ENCODE measurements at places on chromosomes 11 and 22.

- no peak for DNase-seq
Measured at GRCh38 chr11:12223771-12224536, 113.6 kb downstream of the MICAL2 start.

DNA sequence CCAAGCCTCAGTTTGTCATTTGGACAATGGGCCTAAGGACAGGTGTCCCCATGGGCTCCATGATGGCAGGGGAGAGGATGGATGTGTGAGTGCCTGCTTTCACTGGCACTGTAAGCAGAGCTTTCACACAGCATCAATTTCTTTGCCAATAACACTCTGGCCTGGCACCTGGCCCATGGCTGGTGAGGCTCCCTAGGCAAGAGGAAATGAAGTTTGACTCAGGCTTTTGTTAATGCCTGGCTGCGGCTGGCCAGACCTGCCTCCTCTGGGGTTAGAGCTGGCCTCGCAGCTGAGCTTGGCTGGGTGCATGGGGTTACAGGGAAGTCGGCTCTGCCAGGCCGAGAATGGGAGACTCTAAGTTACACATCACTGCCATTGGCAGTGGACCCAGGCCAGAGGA, 30.0 kb upstream of the SEZ6L start:
- DNase-seq = no peak

- no peak for DNase-seq
Measured at GRCh38 chr11:65643971-65644370, 6.1 kb downstream of the SIPA1 start.

GRCh38 chr11:72460091-72460647, 25.8 kb upstream of the CLPB start:
- no peak for DNase-seq

- no peak for DNase-seq
Measured at GRCh38 chr11:129933262-129933661, 37.9 kb upstream of the NFRKB start.

DNA sequence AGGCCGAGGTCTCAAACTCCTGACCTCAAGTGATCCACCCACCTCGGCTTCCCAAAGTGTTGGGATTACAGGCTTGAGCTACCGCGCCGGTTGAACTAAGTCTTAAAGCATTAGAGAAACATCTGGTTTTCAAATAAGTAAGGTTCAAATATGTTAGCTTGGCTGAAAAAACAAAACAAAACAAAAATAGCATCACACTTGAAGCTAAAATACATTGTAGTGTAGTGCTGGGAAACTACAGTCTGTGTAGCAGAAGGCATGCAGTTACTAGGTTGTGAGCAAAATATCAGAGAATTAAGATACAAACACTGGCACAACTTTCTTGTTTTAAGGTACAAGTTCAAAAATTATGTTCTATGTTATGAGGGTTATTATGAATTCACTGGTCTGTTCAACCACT, 224.8 kb upstream of the CHORDC1 start:
- no peak for DNase-seq

DNA sequence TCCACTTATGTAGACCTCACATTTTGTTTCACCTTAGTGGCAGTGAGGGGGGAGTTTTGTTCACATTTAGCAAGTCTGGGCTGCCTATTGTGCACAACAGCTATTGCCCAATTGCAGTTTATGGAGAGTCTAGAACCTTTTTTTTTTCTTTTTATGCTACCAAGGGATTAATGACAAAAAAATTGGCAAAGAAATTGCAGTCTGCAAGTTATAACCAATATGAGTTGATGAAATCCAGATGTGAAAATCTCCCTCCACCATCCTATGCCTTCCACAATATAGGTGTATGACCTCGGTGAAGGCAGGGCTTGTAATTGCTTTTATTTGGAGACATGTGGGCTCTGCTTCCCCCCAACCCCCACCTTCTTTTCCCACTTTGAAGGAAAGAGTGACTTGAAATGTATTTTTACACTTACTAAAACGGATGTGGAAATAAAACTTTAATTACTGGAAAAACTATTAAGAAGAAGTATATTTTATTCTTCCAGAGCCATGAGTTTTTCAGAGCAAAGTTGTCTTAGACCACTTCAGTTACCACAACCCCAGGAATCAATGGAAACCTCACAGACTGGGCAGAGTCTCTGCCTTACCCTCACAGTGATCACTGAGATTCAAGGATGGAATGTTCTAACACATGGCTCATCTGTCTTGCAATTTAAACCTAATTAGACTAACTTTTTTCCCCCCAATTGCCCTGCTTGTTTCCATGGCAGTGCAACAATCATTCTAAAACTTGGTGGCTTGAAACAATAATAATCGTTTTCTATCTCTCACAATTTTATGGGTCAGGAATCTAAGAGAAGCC, 120.8 kb upstream of the SLC5A12 start:
- no peak for DNase-seq

GRCh38 chr11:77993902-77994301, 566 bp downstream of the INTS4 start:
- DNase-seq = no peak

- DNase-seq = no peak
Measured at GRCh38 chr22:37333724-37334460, 51.6 kb downstream of the CYTH4 start.

DNA sequence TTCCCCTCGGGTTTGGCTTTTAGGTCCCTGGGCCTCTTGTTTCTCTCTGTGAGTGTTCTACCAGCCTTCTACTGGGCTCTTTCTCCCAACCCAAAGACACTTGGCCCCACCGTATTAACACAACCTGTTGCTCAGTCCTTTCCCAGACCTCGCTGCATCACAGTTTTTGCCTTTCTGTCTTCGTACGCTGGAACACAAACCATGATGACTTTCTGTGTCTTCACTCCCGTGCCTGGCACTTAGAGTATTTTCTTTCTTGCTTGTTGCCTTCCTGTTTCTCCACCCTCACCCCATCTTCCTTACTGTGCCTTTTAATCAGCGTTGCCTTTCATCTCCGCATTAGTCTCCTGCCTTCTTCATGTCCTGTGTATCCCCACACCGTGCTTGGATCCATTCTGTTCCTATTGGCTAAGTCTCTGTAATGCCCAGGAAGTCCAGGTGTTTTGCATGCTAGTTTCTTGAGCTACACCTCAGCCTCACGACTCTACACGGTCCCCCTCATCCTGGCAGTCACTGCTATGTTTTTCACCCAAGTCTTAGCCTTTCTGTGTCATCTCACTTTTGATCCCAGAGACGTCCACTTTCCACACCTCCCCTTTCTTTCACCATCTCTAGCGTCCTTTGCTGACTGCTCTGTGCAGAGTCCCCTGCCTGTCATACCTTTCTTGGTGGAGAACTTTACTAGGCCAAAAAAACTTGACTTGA, 1.6 kb downstream of the MARK2 start:
- DNase-seq = no peak

DNA sequence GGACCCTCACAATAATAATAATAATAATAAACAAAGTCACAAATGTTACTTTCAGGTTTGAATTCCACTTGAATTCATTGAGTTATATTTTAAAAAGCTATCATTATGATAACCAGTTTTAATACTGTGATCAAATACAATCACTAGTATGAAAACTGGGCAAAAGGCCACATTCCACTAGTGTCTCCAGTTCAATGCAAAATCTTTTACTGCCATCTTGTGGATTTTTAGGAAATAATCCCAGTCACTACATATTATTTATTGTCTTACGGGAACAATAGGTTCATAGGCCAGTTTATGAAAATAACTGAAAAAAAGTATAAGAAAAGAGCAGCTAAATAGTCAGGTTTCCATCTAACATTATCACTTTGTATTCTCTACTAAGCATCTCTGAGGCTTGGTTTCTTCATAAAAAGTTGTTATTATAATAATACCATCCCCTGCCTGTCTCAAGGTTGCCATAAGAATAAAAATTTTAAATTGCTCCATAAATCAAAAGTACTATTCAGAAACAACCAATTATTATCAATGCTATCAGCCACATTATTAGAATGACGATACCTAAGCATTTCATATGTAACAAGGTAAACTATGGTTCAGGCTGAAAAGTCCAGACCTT, 533.9 kb upstream of the CCDC90B start:
- DNase-seq = no peak

DNA sequence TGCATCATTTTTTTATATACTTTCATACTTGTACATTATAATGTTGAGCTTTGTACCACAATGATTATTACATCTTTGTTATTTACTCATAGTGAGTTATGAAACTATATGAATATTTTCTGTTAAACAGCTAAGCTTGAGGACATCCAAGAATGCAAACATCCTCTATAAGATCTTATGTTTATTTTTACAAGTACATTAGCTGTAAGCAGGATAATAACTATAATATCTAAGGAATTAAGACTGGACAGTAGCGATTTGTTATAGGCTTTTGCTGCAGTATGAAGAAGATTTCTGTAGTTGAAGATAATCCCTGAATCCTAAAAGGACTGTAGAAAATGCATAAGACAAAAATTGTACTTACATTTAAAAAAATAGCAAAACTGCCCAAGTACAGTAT, 176.0 kb downstream of the METTL15 start:
- no peak for DNase-seq

DNA sequence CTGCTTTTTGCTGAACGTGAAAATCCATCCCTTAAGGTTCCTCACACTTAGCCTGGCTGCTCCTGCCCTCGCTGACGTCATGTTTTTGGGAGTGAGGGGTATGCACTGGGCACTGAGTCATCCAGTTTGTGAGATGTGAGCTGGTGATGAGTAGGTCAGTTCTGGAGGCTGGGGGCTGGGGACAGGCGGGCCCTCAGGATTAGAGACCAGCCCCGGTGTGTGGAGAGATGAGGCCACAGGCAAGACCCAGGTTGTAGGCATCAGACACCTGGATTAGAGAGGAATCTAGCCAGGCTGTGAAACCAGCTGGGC, 9.2 kb downstream of the KCNC1 start:
- no peak for DNase-seq

- DNase-seq = no peak
Measured at GRCh38 chr11:34633640-34633989, 12.7 kb downstream of the EHF start.

DNA sequence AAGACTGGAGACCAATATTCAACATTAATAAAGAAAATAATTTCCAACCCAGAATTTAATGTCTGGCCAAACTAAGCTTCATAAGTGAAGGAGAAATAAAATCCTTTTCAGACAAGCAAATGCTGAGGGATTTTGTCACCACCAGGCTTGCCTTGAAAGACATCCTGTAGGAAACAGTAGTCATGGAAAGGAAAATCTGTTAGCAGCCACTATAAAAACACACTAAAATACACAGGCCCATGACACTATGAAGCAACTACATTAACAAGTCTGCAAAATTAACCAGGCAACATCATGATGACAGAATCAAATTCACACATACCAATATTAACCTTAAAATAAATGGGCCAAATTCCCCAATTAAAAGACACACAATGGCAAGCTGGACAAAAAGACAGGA, 2.4 kb upstream of the CASP4 start:
- no peak for DNase-seq

GRCh38 chr11:92866679-92867282, 102.7 kb upstream of the MTNR1B start:
- no peak for DNase-seq

GRCh38 chr11:71935338-71935925, 6.6 kb downstream of the RNF121 start:
- no peak for DNase-seq

- DNase-seq = no peak
Measured at GRCh38 chr11:26953770-26954392, 40.0 kb upstream of the FIBIN start.

DNA sequence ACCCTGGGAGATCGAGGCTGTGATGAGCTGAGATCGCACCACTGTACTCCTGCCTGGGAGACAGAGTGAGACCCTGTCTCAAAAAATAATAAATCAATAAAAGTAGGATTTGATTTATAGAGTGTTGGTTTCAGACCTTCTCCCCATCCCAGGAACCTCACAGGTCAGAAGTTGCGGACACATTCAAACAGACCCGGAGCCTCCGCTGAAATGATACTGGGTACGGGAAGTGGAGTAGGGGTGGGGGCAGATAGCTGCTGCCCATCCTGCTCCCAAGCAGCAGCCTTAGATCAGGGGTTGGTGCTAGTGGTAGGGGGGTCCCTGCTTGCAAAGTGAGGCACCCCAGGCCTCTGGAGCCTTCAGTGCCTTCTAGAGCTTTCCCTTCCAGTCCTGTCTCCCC, 7.8 kb downstream of the PRDM11 start:
- no peak for DNase-seq

DNA sequence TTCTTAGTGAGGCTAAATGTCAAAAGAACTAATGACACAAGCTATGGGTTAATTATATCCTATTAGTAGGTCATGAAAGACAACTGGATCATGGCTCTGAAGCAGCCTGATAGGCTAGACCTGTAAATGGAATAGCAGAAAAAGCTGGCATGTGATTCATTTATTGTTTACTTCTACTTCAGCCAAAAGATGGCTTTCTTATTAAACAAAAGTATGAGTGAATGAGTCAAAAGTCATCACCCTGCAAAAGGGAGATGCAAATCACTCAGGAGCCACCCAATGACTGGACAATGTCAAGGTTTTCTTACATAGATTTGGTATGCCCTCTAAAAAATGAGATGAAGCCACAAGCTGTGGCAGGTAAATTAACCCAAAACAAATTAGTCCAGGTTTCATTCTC, 138.0 kb downstream of the TRPC6 start:
- DNase-seq = no peak

- no peak for DNase-seq
Measured at GRCh38 chr22:27845644-27846043, 44.1 kb upstream of the MN1 start.

- DNase-seq = no peak
Measured at GRCh38 chr11:722346-722811, 16.3 kb downstream of the EPS8L2 start.

DNA sequence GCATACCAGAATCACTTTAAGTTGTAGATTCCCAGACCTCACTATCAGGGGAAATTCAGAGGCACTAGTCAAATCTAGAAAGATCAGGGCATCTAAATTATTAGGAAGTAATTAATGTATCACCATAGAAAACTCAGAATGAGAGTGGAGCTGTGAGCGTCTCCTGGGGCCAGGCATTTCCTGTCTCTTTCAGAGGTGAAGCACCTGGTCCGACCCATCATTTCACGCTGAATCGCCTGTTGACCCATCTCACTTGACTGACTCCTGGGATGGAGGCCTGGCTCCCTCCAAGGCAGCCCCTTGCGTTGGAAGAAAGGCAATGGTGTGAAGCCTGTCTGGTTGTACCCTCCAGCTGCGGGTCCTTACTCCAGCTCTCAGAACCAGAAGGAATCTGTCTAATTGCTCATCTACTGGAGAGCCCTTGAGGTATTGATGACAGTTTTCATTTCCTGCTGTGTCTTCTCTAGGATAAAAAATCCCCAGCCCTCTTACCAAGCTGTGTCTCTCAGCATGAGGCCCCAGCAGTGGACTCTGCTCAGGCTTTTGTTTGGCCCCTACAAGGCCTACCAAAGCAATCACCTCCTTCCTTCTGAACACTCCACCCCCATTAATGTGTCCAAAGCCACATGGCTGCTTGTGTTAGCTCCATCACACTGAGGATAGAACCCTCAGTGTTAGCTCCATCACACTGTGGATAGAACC, 93.2 kb upstream of the SYT13 start:
- DNase-seq = no peak

GRCh38 chr11:11592146-11592684, 29.6 kb downstream of the GALNT18 start:
- no peak for DNase-seq

DNA sequence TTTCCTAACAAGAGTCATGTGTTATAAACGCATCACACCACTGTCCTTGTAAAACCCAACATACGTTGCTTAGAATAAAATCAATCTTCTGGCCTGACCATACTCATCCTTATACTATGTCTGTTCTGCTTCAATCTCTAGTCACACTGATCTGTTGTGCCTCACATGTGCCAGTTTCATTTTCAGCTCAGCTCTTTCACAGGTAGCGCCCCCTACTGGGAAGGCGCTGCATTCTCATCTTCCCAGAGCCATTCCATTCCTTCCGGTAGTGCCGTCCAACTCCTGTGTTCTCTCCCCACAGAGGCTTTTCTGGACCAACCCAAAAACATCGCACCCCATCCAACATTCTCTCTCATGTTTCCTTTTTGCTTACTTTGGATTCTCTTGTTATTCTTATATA, 22.2 kb downstream of the CASP5 start:
- peak; percentile 31 for DNase-seq
